Femur (tissue), 1 donor: ENCODE measurements at places on chromosomes 11 and 22.

GRCh38 chr22:17780116-17780740 is 6.0 kb upstream of the BID start:
- DNase-seq = no peak

GRCh38 chr11:31936312-31936711 is 125.2 kb upstream of the PAX6 start:
- DNase-seq = no peak

GRCh38 chr22:31682751-31683150 is 20.7 kb upstream of the PISD start:
- DNase-seq = no peak

DNA sequence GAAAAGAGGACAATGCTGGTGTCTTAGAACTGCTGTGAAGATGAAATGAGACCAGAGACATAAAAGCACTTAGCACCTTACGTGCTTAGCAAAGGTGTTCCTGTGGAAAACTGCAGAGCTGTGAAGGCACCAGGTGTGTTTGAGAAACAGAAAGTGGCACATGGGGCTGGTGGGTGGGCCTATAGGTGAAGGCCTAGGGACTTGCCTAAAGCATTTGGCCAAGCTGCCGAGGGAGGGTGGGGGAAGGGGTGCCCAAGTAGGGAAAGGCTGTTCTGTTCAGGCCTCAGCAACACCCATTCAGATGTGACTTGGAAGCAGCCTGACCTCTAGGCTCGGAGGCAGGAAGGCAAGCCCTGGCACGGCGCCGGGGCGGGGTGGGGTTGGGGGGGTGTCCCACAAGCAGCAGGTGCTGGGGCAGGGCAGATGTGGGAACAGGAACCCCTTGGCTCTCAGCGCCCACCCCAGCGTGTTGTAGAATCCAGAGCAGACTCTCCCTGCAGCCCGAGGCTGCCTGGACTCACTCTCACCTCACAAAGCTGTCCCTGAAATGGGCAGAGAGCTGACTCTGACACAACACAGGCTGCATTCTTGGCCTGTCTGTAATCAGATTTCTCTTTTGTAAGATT is 366.7 kb upstream of the NARS2 start:
- no peak for DNase-seq

- peak; percentile 8 for DNase-seq
Measured at GRCh38 chr22:38097058-38097457, 13.1 kb upstream of the SLC16A8 start.

- peak; percentile 45 for DNase-seq
Measured at GRCh38 chr22:39959640-39960447, at the start of gene TMA7B. Gene TMA7B, plus strand, starts transcription at chr22:39960397. Its CDS starts 3,978 bp downstream, at chr22:39964375.

- DNase-seq = no peak
Measured at GRCh38 chr11:26558190-26558589, 13.9 kb downstream of the MUC15 start.

GRCh38 chr11:115612046-115612730 is 108.0 kb upstream of the CADM1 start:
- no peak for DNase-seq

DNA sequence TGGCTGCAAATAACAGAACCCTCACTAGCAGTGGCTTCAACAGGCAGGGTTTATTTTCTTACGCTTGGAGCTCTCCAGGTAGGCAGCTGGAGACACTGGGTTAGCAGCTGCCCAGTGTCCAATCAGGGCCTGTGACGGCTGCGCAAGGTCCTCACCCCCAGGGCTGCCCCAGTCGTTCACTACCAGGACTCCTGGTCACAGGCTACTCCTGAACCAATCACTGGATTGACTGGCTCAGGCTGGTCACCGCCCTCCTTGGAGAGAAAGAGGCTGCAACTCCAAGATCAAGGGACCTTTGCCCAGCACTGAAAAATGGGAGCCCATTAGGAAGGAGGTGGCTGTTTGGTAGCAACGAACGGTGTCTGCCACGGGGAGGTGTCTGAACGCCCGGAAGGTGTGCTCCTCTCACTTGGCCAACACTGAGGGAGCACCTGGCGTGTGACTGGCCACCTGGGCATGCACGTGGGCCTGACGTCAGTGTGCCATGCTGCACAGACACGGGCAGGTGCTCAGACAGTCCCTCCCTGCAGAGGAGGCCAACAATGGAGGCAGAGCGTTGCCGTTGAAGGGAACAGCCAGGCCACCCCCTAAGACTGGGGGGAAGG is 5.1 kb downstream of the ARSA start:
- no peak for DNase-seq

DNA sequence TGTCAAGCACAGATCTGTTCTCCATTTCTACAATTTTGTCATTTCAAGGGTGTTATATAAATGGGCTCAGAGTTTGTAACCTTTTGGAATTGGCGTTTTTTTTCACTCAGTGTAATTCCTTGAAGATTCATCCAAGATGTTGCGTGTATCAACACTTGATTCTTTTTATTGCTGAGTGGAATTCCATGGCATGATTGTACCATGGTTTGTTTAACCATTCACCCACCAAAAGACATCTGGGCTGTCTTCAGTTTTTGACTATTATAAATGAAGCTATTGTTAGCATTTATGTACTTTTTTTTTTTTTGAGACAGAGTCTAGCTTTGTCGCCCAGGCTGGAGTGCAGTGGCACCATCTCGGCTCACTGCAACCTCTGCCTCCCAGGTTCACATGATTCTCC is 2.9 kb downstream of the OOSP1 start:
- DNase-seq = no peak

- DNase-seq = no peak
Measured at GRCh38 chr11:26997378-26997777, 3.5 kb downstream of the FIBIN start.

- DNase-seq = peak; percentile 9
Measured at GRCh38 chr11:1162491-1163311, 4.9 kb downstream of the MUC5AC start.

- peak; percentile 87 for DNase-seq
Measured at GRCh38 chr11:65637794-65638419, at the start of gene SIPA1. Gene SIPA1, plus strand, starts transcription at chr11:65638101. Its CDS starts 2,821 bp downstream, at chr11:65640922.

GRCh38 chr11:63020671-63021291 is 5.1 kb upstream of the SLC22A8 start:
- DNase-seq = no peak

DNA sequence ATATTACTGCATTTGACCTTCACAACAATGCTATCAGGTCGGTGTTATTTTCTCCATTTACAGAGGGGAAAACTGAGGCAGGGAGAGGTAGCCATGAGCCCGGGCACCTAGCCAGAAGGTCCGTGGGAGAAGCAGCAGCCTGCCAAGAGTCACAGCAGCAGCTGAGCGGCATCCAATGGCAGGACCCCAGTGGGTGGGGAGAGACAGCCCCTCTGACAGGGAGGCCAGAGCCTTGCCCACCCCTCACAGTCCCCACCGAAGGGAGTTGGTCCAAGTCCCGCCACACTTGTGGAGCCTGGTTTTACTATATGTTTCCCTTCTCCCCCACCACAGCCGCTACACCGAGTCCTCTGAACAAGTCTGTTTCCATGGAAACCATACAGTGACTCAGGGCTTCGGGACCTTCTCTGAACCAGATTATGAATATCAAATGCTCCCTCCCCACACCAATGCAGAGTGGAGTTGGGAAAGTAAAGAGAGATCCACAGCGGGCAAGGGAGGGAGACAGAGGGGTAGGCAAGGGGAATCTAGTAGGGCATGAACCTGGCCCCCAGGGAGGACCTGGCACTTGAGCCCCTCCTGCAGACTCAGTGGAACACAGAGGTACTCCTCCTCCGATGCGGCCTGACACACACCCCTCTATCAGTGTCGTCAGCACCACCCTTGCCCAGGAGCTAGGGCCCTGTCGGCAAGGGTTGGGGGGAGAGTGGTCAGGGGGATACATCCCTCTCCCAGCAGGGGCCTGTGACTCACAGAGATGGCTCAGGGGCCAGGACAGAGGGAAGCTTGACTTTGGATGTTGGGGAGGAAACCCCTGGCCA is 2.5 kb downstream of the CHST1 start:
- DNase-seq = peak; percentile 84

- no peak for DNase-seq
Measured at GRCh38 chr22:42719133-42719532, 1.5 kb downstream of the A4GALT start.

- DNase-seq = peak; percentile 8
Measured at GRCh38 chr11:69958308-69958707, 119.8 kb upstream of the ANO1 start.

DNA sequence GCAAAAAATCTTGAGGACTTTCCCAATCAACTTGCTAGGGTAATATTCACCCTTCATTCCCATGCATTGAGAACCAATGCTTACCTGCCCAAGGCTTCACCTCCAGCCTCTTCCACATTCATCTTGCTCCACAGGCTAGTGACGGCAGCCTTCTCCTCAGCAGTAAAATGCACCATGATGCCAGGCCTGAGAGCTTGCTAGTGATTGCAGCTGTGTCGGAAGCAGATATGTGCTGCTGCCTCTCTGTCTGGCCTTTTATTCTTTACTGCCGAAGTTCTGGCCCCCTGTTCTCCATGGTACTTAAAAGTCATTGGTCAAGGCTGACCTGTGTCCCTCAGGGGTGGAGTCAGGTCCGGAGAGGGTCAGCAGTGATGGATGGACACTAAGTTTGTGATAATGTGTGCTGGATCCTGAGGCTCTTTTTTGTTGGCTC is at the start of gene HBE1:
Gene HBE1, minus strand, starts transcription at position 231 of the 433 bp plus-strand sequence. Its CDS starts 55 bp downstream, at position 176.
- DNase-seq = no peak

DNA sequence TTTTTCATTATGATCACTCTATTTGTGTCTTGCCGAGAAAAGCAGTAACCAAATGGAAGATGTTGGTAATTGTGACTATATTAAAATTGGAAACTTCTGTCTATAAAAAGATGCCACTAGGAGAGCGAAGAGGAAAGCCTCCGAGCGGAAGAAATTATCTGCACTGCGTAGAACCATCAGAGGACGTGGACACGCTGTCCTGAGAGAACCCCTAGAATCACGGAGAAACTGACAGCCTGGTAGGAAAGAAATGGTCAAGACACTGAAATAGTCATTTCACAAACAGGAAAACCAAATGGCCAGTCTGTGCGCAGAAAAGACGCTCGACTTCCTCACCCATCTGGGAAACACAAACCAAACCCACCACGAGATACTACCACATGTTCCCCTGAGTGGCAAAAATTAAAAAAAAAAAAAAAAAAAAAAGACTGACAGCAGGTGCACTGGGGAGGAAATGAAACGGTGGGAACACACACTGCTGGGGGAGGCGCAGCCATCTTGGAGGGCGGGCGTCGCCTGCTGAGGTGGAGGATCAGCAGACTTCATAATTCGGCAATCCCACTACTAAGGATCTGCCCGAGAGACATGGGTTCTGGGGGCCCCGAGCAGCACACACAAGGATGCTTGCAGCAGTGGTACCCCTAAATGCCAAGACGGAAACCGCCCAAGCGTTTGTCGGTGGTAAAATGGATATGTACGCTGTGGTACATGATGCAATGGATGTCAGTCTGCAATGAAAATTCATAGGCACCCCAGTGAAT is 21.3 kb downstream of the IFITM10 start:
- no peak for DNase-seq

GRCh38 chr11:64304316-64305072 is 830 bp upstream of the ESRRA start:
- peak; percentile 92 for DNase-seq

GRCh38 chr11:74570266-74571061 is 21.9 kb upstream of the POLD3 start:
- DNase-seq = peak; percentile 29

GRCh38 chr22:28930357-28931007 is 47.1 kb downstream of the ZNRF3 start:
- no peak for DNase-seq

DNA sequence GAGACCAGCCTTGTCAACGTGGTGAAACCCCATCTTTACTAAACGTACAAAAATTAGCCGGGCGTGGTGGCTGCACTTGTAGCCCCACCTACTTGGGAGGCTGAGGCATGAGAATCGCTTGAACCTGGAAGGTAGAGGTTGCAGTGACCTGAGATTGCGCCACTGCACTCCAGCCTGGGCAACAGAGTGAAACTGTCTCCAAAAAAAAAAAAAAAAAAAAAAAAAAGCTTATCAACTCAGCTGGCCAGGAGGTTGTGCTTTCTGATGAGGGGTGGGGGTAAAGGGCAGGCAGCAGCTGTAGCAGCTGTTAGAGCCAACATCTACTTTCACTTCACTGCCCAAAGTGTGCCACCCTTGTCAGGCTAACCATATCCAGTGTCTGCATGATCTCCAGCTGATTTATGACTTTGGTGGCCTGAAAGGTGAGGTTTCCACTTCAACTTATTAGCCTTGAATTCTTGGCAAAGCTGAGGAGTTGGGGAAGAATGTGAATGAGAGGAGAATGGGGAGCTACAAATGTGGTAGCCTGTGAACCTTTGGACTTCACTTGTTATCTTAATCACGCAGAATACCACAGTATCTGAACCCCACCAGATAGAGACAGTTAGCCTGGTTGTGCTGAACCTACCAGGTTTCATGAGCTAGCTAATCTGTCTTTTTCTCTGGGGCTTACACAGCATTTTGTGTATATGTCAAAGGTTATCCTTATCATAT is 19.6 kb downstream of the RNF121 start:
- DNase-seq = no peak

DNA sequence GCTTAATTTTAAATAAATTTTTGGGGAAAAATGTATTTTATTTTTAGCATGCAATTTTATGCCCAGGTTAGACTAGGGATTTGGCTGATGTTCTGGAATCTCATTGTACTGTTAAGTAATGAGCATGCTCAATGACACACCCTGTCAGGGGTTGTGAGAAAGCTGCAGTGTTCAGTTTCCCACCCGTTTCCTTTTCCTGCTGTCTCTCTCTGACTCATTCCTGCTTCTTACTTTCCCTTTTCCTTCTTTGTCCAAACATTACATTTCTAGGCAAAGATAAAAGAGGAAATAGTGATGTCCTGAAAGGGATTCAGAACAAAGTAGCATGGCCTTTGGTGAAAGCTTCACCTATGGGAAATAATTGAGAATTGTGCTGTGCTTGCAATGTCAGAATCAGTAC is 22.7 kb downstream of the OOSP3 start:
- DNase-seq = no peak

DNA sequence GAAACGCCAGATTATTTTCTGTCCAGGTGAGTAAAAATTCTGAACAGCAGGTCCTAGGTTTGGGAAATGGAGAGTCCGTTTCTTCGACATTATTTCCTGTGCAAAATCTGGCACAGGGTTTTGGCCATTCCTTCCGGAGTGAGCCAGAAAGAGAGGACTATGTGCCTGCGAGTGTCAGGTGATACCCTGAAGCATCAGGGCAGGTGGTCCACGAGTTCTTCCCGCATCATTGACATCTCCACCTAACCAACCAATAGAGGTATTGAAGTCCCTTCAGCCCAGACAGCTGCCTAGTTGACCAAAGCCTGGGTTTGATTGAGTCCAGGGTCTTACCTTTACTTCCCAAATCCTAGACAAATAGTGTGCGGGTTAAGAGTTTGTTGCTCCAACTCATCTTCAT is 808 bp downstream of the SNAP29 start:
- DNase-seq = no peak

- DNase-seq = no peak
Measured at GRCh38 chr11:59938718-59939117, 486 bp downstream of the OOSP1 start.

- no peak for DNase-seq
Measured at GRCh38 chr11:88312628-88313027, 24.9 kb downstream of the CTSC start.

- DNase-seq = no peak
Measured at GRCh38 chr11:13215149-13215548, 62.4 kb upstream of the BMAL1 start.
